ENCODE measurements at places on chromosomes 16 and 17. TPM values are rescaled to one million over a fixed set of nuclear protein-coding genes. Genes with fewer than 3 reads are reported as not detected.

PIK3R6 gene
- total RNA-seq, result 1.7 TPM

DNA sequence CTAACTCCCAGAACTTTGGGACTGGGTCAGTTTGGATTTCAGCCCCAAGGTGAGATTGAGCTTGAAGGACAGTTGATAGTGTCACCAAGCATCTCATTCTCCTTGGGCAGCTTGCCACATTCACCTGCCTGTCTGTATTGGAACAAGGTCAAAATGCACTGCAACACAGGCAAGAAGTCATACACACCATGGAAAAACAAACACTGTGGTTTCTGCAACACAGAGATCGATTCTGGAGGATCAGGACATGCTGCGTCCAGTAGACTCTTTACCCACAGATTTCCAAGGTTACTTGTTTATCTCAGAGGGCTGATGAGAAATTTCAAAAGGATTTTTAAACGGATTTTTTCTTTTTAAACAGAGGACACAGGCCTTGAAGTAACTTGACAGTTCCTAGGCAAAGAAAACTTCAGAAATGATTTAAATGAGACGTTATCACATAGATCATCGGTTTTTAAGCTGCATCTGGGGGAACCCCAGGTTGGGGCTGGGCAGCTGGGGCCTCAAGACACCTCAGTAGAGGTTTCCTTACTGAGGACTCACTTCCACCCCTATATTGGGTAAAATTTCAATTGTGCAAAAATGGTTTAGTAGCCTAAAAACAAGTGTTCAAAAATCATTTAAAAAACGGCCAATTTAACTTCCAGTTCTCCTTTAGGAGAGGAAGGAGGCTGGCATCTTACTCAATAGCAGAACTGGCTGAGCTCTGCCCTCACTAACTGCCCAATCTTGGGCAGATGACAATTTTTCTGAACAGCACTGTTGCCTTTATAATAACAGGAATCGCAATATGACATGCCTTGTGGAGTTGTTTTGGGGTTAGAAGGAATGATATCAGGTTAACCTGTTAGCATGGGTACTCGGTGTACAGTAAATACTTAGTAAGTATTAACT is 299.3 kb downstream of the XYLT1 start:
- DNase-seq, result no peak
- peak overlapping the region; percentile 24 for H3K27ac ChIP-seq
- peaks cover 18% of the 10 kb centered on the region for H3K4me1 ChIP-seq
- H3K36me3 ChIP-seq, result no peaks in the 10 kb centered on the region

GRCh38 chr16:81797443-81797842 is 18.4 kb downstream of the PLCG2 start:
- no peak for DNase-seq
- no peak overlapping the region for H3K27ac ChIP-seq
- peaks cover 10% of the 10 kb centered on the region for H3K4me1 ChIP-seq
- no peak overlapping the region for H3K4me3 ChIP-seq
- no peaks in the 10 kb centered on the region for H3K27me3 ChIP-seq
- no peaks in the 10 kb centered on the region for H3K36me3 ChIP-seq

GRCh38 chr17:65820306-65820705 is 258.9 kb upstream of the AXIN2 start:
- H3K36me3 ChIP-seq, result no peaks in the 10 kb centered on the region
- peaks cover 9% of the 10 kb centered on the region for H3K4me1 ChIP-seq
- H3K4me3 ChIP-seq, result no peak overlapping the region

DNA sequence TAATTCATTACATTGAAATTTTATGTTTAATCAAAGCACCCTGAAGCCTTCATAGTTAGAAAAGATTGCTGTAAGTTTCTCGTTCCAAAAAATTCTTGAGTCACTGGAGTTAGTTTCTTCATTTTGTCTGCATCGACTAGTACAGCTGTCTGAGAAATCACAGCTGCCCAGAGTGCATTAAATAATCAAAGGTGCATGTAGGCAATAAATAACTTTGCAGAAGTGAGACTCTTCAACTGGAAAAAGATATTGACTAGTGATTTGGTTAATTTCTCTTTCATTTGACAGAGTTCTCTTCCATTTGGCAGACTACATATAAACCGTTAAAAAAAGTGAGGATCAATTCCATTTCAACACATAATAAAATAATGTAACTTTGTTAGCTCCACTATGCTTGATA is 234.0 kb downstream of the CNTNAP4 start:
- no peak overlapping the region for H3K27ac ChIP-seq
- no peak for DNase-seq
- H3K4me1 ChIP-seq, result no peaks in the 10 kb centered on the region
- H3K36me3 ChIP-seq, result no peaks in the 10 kb centered on the region

DNA sequence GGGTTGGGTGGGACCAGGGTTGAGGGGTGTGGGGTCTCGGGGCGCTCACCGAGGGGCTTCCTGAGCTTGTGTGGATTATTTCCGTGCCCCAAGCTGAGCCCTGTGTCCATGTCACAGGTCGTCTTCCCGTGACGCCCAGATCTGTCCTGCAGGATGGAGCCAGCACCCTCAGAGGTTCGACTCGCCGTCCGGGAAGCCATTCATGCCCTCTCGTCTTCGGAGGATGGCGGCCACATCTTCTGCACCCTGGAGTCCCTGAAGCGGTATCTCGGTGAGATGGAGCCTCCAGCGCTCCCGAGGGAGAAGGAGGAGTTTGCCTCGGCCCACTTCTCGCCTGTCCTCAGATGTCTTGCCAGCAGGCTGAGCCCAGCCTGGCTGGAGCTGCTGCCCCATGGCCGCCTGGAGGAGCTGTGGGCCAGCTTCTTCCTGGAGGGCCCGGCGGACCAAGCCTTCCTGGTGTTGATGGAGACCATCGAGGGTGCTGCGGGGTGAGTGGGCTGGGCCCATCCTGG is 1.0 kb downstream of the TELO2 start:
- H3K27me3 ChIP-seq, result no peaks in the 10 kb centered on the region
- peaks cover 37% of the 10 kb centered on the region for H3K36me3 ChIP-seq
- H3K27ac ChIP-seq, result peak overlapping the region; percentile 74
- no peak overlapping the region for H3K4me3 ChIP-seq

KRTAP3-1 gene
- not detected for total RNA-seq

DNA sequence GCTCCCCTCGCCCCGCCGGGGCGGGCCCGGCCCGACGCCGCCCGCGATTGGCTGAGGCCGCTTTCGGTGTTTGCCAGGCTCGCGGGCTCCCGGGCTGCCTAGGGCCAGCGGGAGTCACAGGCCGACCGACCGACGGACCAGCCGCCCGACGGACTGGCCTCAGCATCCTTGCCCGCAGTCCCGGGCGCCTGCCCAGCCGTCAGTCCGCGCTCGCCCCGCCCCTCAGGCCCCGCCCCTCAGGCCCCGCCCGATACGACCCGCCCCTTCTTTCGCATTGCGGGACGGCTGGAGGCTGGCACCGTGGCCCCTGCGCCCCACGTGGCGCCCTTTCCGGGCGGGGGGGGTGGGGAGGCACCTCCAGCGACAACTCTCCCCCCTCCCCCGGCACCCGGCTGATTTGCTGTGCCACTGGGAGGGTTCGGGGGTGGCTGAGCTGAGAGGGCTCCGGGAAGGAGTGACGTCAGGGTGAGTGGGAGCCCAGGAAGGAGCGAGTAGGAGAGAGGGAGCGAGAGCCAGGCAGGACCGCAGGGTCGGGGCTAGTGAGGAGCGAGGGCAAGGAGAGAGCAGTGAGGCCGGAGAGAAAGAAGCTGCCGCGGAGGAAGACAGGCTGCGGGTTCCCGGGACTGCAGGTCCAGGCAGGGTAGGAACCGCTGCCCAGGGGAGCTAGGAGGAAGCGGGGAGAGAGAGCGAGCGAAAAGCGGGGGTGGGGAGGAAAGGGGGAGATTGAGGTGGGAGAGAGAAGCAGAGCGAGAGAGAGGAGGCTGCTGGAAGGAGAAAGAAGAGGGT is at the start of gene ASPHD1:
TSS of gene ASPHD1 (plus strand) at position 387 of the 786 bp plus-strand sequence. CDS start 484 bp downstream, outside the sequence.
- H3K27me3 ChIP-seq, result no peaks in the 10 kb centered on the region
- DNase-seq, result peak; percentile 84
- H3K4me1 ChIP-seq, result peaks cover 10% of the 10 kb centered on the region
- H3K36me3 ChIP-seq, result no peaks in the 10 kb centered on the region

Data from adrenal gland (tissue), 19 donors.